ENCODE measurements at places on chromosomes 7 and 10.

DNA sequence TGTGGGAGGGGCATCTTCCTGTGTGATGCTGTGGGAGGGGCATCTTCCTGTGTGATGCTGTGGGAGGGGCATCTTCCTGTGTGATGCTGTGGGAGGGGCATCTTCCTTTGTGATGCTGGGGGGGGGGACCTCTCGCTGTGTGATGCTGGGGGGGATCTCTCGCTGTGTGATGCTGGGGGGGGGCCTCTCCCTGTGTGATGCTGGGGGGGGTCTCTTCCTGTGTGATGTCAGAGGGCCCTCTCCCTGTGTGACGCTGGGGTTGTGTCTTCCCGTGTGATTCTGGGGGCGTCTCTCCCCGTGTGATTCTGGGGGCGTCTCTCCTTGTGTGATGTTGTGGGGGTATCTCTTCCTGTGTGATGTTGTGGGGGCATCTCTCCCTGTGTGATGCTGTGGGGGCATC is 27.9 kb upstream of the DPYSL4 start:
- no peak for DNase-seq

DNA sequence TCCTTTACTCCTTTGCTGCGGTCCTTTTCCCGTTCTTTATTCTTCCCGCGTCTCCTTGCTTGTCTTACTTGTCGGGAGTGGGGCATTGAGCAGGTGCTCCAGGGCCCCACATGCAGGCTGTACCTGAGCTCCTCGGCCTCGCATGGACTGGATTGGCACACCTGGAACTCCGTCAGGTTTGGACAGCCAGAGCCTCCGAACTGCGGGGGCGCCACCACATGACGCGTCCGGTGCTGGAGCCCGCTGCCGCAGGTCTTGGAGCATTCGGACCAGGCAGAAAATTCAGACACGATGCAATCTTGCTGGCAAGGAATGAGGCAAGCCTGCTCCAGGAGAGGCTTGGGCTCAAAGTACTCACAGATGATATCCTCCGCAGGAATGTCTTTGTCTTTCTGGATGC is 195.7 kb downstream of the THSD7A start:
- DNase-seq: no peak

DNA sequence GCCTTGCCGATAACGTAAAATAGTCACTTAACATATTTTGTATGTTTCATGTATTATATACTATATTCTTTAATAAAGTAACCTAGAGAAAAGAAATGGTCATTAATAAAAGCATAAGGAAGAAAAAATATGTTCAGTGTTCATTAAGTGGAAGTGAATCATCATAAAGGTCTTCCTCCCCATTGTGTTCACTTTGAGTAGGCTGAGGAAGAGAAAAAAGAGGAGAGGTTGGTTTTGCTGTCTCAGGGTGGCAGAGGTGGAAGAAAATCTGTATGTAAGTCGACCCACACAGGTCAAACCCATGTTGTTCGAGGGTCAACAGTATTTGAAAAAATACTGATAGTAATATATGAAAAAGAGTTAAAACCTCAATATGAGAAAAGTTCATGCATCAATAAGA is 90.3 kb downstream of the GLCCI1 start:
- DNase-seq: no peak

DNA sequence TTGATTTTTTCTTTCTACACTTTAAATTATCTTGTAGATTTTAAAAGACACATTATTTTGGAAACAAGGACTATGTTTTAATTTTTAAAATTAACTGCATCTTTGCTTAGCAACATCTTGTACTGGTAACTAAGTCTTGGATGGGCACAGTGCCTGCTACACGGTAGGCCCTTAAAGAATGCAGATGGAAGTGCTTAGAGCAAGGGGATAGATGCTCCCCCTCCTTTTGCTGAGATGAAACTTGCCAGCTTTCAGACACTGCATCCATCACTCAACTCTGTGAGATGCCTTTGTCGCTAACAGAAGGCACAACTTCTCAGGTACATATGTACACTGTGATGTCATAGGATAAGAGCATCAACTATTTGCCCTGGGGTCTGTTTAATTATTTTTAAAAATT is 103.9 kb downstream of the LRRC18 start:
- no peak for DNase-seq

GRCh38 chr10:51001587-51001986 is 72.7 kb upstream of the PRKG1 start:
- DNase-seq: no peak

DNA sequence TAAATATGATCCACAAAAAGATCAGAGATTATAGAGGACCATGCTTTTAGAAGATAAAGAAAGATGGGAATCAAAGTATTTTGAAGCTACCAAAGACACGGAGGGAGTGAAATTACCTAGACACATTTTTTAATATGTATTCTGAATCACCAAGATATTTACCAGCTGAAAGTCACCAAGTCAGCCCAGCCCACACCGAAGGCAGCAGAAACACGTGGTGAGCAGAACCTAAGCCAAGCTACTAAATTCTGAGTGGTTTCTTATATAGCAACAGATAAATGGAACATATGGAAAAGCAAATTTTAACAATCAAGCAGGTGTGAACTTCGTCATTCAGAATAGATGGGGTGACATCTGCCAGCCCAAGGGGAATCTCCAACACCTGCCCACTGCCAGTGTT is 134.7 kb upstream of the AKR1E2 start:
- no peak for DNase-seq

DNA sequence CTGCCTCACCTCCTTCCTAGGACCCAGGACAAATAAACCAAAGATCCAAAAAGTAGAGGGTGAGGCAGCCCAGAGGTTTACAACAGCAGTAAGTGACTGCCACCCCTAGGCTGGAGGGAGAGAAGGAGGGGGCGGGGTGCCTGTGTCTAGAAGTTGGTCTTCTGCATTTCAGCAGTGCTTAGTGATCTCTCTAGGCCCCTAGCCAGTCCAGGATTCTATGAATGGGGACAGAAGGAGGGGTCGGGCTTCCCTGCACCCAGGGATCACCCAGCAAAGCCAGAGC is 62.8 kb upstream of the KDM7A start:
- no peak for DNase-seq

GRCh38 chr10:3554121-3554522 is 230.9 kb downstream of the KLF6 start:
- DNase-seq: no peak

- DNase-seq: no peak
Measured at GRCh38 chr7:12269100-12269895, 58.2 kb downstream of the TMEM106B start.

DNA sequence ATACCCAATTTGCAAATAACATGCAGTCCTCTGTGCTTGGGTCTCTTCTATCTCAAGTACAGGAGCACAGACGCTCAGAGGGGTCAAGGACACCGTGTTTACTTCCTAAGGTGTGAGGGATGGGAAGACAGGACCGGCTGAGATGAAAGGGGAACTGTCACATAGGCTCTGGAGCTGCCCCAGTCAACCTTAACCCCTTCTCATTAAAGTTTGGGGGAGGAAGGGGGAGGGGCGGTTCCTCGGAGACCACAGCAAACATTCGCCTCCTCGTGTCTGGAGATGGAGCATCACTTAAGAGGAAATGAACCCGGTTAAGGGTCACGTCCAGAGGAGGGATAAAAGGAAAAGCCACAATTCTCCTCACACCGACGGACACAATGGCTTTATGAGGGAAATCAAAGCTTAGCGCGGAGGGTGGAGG is 1.1 kb downstream of the SH3PXD2A start:
- no peak for DNase-seq

- DNase-seq: no peak
Measured at GRCh38 chr10:3477683-3478082, 305.1 kb upstream of the PITRM1 start.

GRCh38 chr7:121286742-121287734 is 41.8 kb upstream of the WNT16 start:
- DNase-seq: no peak

DNA sequence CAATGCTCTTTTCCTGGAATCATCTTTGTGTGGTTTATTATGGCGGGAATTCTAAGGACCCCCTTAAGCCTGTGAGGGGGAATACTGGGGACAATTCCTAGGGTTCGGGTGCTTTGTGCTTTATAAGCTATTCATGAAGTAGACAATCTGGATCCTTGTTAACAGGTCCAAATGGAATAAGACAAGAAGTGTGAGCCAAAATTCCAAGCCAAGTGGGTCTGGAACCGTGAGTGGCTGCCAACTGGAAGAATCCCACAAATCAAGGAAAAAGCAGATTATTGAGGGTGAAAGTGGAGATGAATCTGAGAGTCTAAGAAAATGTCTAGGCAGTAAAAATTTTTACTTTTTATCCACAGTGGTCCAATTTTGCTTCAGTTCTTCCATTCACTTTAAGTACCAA is 136.8 kb downstream of the MDFIC start:
- DNase-seq: no peak

GRCh38 chr7:92783260-92784201 is 52.8 kb downstream of the CDK6 start:
- DNase-seq: no peak

DNA sequence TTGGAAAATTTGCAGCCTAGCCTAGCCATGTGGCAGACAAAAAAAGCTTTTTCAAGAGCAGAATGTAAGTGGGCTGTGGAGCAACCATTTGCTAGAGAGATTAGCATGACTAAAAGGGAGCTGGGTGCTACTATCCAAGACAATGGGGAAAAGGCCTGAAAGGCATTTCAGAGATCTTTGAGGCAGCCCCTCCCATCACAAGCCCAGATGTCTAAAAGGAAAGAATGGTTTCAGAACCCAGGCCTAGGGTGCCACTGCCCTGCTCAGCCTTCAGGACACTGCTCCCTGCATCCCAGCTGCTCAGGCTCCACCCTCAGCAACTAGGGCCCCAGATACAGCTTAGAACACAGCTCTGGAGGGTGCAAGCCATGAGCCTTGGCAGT is 24.7 kb downstream of the PNLIPRP3 start:
- no peak for DNase-seq

GRCh38 chr7:29270594-29271318 is 76.2 kb downstream of the CHN2 start:
- no peak for DNase-seq

- no peak for DNase-seq
Measured at GRCh38 chr7:50629238-50629901, 64.2 kb upstream of the DDC start.

DNA sequence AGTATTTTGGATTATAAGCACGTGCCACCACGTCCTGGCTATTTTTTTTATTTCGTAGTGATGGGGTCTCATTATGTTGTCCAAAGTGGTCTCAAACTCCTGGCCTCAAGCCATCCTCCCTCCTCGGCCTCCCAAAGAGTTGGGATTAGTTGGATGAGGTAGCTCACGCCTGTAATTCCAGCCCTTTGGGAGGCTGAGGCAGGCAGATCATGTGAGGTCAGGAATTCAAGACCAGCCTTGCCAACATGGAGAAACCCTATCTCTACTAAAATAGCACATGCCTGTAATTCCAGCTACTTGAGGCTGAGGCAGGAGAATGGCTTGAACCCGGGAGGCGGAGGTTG is 21.8 kb upstream of the YWHAG start:
- DNase-seq: no peak

DNA sequence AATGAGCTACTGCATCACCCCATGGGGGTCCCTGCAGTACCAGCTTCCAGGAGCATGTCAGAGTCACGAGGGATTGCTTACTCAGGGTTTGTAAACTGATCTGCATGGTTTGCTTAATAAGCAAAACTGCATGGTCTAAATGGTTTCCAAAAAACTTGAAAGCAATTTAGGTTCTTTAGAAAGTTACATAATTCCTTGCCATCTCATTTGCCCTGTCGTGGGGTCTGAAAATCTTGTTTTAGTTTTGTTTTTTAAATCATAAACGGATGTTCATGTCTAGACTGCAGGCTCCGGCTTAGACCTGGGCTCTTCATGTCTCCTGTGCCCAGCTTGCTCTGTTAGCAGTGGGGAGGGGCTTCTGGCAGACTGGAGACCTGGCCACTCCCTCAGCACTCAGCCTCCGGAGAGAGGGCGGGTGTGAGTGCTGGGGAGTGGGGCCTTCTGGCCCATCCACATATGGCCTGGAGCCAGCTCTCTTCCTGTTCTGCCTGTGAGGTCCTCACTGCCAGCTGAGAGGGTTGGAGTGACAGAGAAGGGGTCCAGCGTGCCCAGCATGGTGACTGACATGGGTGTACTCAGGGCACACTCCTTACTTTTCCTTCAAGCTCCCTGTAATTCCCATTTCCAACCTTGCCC is 17.5 kb downstream of the PRF1 start:
- DNase-seq: no peak

DNA sequence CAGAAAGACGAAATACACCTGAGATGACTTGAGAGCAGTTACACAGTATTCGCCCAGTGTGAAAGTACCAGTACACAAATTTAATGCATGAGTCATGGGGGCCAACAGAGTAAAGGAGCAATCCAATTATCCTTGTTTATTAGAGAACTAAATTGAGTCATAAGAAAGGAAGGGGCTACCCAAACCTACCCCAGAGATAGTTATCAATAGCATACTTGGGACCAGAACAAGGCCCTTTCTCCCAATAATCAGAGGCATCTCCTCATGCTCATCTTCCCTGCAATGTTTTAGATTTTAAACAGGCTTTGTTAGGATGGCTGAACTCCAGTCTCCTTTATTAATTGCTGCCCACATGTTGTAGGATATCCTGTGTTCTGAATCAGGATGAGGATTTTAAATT is 239.7 kb upstream of the LRGUK start:
- no peak for DNase-seq

DNA sequence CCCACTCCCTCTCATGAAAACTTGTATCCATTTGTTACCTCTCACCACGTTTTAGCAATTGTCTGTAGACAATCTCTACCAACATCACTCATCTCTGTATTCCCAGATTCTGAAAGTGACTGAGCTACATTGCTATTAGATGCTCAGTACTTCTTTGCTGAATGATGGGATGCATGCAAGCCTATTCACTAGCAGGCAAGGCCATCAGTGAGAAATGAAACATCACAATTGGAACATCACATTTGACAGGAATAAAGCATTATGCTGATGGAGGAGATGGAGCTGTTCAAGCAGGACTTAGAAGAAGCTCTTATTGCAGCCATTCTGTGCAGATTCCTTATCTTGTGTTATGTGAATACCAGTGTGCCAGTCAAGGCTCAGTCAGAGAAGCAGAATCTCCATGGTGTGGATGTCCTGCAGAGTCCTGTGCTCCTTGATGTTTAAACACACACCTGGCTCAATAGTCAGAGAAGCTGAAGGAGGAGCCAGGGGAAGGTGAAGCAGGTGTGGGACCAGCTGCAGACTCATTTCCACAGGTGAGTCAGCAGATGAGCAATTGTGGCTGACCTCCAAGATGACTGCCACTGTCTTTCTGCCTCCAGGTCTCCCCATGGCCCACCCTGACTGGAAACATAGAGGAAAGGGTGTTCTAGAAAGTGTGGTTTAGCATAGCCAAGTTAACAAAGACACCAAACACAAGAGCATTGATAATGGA is 965.5 kb downstream of the GRID1 start:
- no peak for DNase-seq

GRCh38 chr7:28408105-28408959 is 4.0 kb upstream of the CREB5 start:
- DNase-seq: no peak
